ENCODE measurements at places on chromosomes 2 and 18. TPM values are rescaled to one million over a fixed set of nuclear protein-coding genes. Genes with fewer than 3 reads are reported as not detected.

Gene TFPI
- 208 TPM for total RNA-seq

GRCh38 chr18:62157843-62158242 is 29.0 kb downstream of the PIGN start:
- no peak overlapping the region for H3K27ac ChIP-seq
- no peaks in the 10 kb centered on the region for H3K36me3 ChIP-seq
- H3K4me3 ChIP-seq: no peak overlapping the region
- DNase-seq: no peak
- no peaks in the 10 kb centered on the region for H3K27me3 ChIP-seq

- no peak for DNase-seq
Observed at GRCh38 chr18:59941331-59941730, 41.5 kb downstream of the PMAIP1 start.

DNA sequence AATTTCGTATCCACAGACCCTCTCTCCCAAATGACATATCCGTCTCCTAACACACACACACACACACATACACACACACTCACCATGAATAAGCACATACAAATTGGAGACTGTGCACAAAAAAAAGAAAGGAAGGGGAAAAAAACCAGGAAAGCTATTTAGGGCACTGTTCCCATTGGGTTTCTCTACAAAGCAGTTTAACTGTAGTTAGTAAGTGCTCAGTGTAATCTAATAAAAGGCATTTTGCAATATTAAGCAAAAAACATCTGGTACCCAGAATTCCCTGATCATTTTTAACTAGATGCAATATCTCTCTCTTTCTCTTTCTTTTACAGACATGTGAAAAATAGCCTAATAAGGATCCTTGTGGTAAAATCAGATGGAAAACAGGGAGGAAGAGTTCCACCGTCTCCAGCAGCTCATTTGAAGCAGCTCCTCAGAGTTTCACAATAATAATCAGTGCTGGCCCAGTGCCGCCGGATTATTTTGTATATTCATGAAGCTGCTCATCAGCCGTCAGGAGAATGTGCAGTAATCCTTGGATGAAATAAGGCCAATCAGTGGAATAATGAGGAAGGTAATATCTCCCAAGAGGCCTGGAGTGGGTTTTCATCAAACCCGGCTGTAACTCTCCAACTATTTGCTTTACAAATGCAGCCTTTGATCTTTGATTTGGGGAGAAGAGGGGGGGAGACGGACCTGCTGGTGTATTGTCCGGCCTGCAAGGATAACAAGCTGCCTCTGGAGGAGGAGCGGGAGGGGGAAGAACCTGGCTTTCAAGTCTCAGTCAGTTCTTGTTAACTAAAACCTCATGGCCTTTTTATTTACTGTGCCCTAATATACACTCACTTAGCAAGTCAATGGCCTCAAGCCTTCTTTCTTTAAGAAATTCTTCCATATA is 227.6 kb upstream of the SMIM21 start:
- no peak overlapping the region for H3K27ac ChIP-seq
- H3K4me1 ChIP-seq: peaks cover 6% of the 10 kb centered on the region
- peak; percentile 24 for DNase-seq
- no peaks in the 10 kb centered on the region for H3K27me3 ChIP-seq
- no peak overlapping the region for H3K4me3 ChIP-seq

- H3K27me3 ChIP-seq: no peaks in the 10 kb centered on the region
- DNase-seq: no peak
- H3K4me1 ChIP-seq: no peaks in the 10 kb centered on the region
- no peak overlapping the region for H3K27ac ChIP-seq
- H3K36me3 ChIP-seq: no peaks in the 10 kb centered on the region
Observed at GRCh38 chr18:490024-490366, 10.5 kb downstream of the COLEC12 start.

DNA sequence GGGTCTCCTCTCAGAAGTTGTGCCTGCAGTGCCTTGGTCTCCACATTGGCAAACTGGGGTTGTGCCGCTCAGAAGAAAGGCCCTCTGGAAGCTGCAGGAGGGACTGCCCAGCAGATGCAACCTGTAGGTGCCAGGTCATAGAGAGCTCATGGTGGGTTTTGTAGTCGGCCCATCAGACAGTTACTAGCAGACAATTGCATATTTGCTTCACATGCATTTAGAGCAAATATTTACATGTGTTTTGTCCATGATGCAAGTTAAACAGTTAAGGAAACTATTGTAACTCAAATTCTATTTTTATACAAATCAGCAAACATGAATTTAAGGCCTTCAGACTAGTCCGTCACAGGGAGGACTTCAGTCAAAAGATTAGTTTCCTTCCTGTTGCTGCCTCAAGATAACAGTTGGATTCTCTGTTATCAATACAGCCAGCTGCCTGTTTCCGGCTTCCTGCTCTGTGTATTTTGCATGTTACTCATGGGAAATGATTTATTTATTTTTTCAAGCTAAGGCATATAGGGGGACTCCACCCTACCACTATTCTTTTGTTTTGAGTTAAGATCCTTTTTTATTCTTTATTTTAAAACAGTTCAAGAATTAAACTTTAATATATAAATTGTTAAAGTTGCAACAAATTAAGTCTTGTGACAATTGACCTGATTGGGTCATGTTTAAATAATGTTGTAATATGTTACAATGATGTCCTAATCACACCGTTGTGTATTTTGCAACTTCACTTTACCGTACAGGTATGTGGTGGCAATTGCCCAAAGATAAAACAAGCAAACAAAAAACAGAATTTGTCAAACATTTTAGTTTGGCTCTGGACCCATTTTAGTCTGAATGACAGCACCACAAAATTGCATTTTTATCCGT is 133.5 kb downstream of the SPTBN1 start:
- H3K27me3 ChIP-seq: no peaks in the 10 kb centered on the region
- H3K36me3 ChIP-seq: no peaks in the 10 kb centered on the region
- DNase-seq: no peak
- no peak overlapping the region for H3K4me3 ChIP-seq
- H3K27ac ChIP-seq: no peak overlapping the region
- peaks cover 12% of the 10 kb centered on the region for H3K4me1 ChIP-seq

- DNase-seq: no peak
- peaks cover 14% of the 10 kb centered on the region for H3K4me1 ChIP-seq
- no peaks in the 10 kb centered on the region for H3K27me3 ChIP-seq
- no peaks in the 10 kb centered on the region for H3K36me3 ChIP-seq
- H3K4me3 ChIP-seq: no peak overlapping the region
Observed at GRCh38 chr2:231928481-231928880, 2.3 kb upstream of the NPPC start.

GRCh38 chr18:78810706-78811105 is 168.9 kb upstream of the SALL3 start:
- DNase-seq: no peak
- H3K27ac ChIP-seq: no peak overlapping the region
- H3K36me3 ChIP-seq: no peaks in the 10 kb centered on the region
- H3K27me3 ChIP-seq: no peaks in the 10 kb centered on the region
- H3K4me1 ChIP-seq: no peaks in the 10 kb centered on the region

GRCh38 chr2:138722316-138722715 is 57.9 kb downstream of the NXPH2 start:
- DNase-seq: peak; percentile 7
- no peaks in the 10 kb centered on the region for H3K4me1 ChIP-seq
- no peak overlapping the region for H3K27ac ChIP-seq
- H3K27me3 ChIP-seq: no peaks in the 10 kb centered on the region
- H3K36me3 ChIP-seq: no peaks in the 10 kb centered on the region
- H3K4me3 ChIP-seq: no peak overlapping the region

- H3K36me3 ChIP-seq: no peaks in the 10 kb centered on the region
- DNase-seq: no peak
- no peak overlapping the region for H3K27ac ChIP-seq
- no peak overlapping the region for H3K4me3 ChIP-seq
Observed at GRCh38 chr2:187640926-187641510, 86.8 kb upstream of the TFPI start.

- H3K4me3 ChIP-seq: no peak overlapping the region
- H3K27me3 ChIP-seq: no peaks in the 10 kb centered on the region
- no peak for DNase-seq
- H3K27ac ChIP-seq: no peak overlapping the region
Observed at GRCh38 chr2:22991844-22992243, 393.1 kb upstream of the KLHL29 start.

- H3K27ac ChIP-seq: no peak overlapping the region
- no peaks in the 10 kb centered on the region for H3K36me3 ChIP-seq
- no peak overlapping the region for H3K4me3 ChIP-seq
- no peaks in the 10 kb centered on the region for H3K4me1 ChIP-seq
- H3K27me3 ChIP-seq: no peaks in the 10 kb centered on the region
Observed at GRCh38 chr18:41721103-41721790, 233.8 kb upstream of the PIK3C3 start.

DNA sequence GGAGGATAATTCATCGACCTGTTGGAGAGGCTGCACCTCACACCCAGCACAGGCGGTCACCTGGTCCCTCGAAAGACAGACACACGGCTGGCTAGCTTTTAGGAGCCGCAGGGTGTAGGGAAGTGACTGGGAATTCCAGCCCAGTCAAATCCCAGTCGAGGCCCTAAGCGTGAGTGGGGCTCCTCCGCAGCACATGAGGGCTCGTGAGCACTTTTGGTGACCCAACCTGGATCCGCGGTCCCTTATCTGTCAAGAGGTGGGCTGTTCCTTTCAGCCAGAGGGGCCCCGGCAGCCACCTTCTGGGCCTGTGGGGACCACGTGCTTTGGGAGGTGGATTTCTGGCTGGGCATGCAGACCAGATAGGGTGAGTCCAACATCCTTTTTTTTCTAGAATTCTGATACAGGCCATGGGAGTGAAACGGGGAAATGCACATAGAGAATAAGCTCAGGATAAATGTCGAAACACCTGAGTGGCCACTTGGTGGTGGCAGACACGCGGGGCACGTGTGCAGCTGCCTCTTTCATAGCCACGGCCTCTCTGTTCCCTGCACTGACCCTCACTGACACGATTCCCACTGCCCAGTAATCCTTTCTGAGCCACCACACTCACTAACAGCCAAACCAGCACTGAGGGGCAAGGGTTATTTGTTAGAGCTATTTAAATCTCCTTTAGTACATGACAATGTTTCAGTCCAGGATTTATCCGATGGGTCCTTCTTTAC is 148.4 kb upstream of the PXDN start:
- DNase-seq: no peak
- no peak overlapping the region for H3K27ac ChIP-seq
- no peaks in the 10 kb centered on the region for H3K27me3 ChIP-seq
- no peaks in the 10 kb centered on the region for H3K4me1 ChIP-seq
- H3K36me3 ChIP-seq: no peaks in the 10 kb centered on the region
